ENCODE measurements at places on chromosomes 1 and 21.

DNA sequence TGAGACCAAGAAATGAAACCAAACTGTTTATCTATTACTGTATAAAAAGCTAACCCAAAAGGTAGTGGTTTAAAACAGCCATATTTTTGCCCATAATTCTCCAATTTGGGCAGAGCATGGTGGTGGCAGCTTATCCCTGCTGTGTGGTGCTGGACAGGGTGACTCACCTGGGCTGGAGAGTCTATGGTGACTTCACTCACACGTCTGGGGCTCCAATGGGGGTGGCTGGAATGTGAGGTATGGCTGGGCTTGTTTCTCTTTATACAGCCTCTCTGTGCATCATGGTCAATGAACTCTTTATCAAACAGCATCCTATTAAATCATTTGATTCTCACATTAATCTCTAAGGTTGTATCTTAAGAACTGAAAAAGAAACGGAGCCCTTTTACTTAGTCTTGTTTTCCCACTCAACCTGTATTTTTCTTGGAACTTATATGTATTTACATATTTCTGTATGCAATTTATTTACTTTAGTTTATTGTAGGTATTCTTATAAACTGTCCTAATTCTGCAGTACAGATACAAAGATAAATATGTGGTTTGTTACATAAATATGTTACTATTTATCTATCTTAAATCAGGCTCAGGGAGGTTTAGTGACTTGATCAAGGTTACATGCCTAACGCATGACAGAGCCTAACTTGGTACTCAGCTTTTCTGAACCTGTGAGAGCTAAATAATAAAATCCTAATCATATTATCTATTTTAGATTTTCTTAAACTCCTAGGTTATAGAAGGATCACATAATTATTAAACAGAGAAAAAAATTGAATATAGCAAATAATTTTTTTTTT, 37.5 kb upstream of the WLS start:
- no peak for DNase-seq

DNA sequence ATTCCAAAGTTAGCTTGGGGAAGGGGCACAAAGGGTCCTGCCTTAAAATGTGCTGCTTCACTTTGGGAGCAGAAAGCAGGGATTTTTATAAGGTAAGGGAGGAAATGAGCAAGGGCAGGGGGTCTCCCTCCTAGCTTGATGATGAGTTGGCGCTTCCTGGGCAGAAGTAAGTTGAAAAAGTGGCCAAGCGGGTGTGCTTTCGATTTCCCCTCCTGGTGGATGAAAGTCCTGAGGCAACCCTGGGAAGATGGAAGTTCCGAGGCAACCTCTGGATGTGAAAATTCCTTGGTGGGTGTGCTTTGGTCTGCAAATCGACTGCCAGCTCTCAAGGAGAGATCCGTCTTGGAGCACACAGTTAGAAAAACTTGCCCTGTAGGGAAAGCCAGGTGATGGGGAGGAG, 41.7 kb upstream of the CD2 start:
- DNase-seq, result no peak

DNA sequence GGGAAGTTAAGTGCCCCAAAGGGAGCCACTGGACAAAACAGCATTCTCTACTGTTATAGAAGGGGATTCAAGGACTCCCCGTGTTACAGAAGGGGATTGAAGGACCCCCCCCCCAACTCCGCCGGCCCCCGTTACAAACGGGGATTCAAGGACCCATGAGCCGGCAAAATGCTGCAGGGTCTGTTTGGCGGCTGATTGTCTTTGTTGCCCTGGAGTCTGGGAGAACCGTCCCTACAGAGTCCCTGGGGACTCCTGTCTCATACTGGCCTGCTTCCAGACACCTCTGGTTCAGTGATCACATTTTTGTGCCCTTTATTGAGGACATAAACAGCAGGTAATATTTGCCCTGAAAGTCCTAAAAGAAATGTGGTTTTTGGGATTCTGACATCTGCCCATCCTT, 96.4 kb downstream of the SYF2 start:
- DNase-seq, result no peak

DNA sequence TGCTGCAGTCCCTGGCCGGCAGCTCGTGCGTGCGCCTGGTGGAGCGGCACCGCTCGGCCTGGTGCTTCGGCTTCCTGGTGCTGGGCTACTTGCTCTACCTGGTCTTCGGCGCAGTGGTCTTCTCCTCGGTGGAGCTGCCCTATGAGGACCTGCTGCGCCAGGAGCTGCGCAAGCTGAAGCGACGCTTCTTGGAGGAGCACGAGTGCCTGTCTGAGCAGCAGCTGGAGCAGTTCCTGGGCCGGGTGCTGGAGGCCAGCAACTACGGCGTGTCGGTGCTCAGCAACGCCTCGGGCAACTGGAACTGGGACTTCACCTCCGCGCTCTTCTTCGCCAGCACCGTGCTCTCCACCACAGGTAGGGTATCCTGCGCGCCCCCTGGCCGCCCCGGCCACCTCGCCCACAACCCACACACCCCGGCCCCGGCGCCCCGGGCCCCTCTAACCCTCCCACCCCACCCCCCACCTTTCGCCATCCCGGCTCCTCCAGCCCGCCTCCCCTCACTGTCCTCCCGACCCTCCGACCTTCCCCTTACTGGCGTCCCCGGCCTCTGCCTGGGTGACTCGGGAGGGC, 352 bp downstream of the KCNK1 start:
- no peak for DNase-seq

Data from COLO829 (cell line).